Stimulated activated CD8-positive, alpha-beta memory T cell treated with anti-CD3 and anti-CD28 coated beads, Interleukin-7, amount 100 ng/mL, for 24 hours (primary cell): ENCODE measurements at places on chromosomes 6 and 20.

- no peak for DNase-seq
Measured at GRCh38 chr20:37357481-37358365, 11.8 kb downstream of the SRC start.

DNA sequence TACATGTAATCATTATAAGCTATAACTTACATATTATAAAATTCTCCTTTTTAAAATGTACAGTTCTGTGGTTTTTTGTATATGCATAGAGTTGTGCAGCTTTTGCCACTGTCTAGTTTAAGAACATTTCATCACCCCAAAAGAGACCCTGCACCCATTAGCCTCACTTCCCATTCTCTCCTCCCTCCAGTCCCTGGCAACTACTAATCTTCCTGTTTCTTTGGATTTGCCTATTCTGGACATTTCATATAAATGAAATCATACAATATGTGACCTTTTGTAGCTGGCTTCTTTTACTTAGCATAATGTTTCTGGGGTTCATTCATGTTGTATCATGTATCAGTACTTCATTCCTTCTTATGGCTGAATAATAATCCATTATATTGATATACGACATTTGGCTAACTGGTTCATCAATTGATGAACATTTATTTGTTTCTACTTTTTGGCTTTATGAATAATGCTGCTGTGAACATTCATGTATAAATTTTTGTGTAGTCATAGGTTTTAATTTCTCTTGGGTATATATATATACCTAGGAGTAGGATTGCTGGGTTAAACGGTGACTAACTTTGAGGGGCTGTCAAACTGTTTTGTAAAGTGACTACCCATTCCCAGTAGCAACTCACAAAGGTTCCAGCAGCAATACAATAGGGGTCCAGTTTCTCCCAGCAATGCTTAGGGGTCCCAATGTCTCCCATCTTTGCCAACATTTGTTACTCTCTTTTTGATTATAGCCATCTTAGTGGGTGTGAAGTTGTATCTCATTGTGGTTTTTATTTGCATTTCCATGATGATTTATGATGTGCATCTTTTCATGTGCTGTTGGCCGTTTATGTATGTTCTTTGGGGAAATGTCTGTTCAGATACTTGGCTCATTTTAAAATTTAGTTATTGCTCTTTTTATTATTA lies 10.7 kb downstream of the PTPRA start:
- DNase-seq = no peak

GRCh38 chr20:37687478-37687805 lies 6.4 kb upstream of the CTNNBL1 start:
- DNase-seq = no peak

DNA sequence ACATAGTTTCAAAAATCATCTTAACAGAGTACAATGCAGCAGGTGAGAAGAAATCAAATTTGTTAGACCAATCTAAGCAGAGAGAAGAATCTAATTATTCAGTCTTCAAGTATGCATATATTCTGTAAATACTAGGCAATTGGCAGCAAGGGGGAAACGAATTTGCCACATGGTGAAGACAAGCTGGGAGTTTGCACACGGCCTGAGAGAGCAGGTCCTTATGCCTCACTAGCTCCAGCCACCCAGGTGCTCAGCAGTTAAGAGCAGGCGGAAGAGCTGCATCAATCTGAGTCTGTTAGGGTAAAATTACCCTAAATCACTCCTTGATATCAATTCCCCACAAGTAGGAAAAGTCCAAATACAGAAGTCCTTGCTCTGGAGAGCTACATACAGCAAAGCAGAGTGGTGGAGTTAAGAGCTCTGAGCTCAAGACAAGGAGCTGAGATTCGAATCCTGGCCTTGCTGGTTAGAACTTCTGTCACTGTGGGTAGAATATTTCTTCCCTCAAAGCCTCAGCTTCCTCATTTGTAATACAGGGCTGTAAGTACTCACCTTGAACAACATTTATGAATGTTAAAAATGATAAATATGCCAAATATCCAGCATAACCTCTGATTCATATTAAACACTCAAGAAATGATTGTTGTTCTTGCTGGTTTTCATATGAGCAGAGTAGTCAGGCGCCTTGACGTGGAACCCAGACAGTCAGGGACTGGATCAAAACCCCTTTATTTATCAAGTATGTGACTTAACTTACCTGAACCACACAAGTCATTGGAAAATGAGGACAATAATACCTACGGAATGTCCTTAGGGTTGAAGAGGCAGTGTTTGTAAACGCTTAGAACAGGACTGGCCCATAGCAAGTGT lies 444.2 kb downstream of the CDH26 start:
- DNase-seq = no peak

DNA sequence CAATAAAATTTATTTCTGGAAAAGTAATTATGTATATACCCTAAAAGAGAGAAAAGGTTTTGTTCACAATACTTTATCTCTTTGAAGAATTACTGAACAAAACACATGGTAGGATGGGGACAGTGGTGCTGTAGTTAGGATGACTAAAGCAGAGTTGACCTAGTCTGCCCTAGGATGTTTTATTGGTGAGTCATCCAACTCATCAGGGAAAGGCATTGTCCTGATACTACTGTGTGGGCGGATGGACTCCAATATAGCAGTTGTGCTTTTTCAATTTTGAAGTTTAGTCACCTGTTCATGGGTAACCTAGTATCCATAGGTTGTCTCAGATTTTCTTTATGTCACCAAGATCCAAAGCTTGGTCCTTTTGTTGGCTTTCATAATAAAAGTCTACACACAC lies 53.3 kb upstream of the EYS start:
- no peak for DNase-seq

DNA sequence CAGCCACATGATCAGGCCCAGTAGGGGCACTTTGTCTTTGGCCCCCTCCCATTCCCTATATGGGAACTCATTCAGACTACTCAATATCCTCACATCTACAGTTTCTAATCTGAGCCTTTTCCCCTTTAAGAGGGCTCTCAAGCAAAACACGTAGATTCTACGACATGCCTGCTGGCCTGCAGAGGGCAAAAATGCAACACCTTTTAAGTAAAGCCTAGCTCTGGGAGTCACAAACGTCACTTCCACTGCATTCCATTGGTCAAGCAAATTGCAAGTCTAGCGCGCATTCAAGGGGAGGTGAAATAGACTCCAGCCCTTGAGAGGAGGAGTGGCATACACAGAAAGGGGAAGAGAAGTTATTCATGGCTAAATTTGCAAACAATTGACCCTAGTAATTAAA lies 70.6 kb downstream of the CDC40 start:
- DNase-seq = no peak

GRCh38 chr6:14692208-14692607 lies 553.7 kb upstream of the JARID2 start:
- no peak for DNase-seq

DNA sequence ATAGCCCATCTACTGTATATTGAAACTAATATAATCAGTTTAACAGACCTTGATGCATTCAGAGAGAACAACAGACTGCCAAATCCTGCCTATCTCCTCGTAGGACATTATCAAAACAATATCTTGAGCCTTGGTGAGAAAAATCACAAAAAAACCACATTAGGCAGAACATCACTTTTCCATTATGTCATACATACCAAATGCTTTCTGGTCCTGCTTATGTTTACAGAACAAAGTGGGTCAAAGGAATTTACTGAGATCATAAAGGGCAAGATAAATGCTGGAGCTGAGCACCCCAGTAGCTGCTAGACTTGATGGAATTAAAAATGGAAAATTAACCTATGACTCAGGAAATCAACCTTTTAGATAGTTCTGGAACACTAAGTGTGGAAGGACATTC lies 195.3 kb upstream of the KCNK16 start:
- no peak for DNase-seq

- DNase-seq = no peak
Measured at GRCh38 chr6:57315851-57316250, 1.6 kb upstream of the PRIM2 start.

DNA sequence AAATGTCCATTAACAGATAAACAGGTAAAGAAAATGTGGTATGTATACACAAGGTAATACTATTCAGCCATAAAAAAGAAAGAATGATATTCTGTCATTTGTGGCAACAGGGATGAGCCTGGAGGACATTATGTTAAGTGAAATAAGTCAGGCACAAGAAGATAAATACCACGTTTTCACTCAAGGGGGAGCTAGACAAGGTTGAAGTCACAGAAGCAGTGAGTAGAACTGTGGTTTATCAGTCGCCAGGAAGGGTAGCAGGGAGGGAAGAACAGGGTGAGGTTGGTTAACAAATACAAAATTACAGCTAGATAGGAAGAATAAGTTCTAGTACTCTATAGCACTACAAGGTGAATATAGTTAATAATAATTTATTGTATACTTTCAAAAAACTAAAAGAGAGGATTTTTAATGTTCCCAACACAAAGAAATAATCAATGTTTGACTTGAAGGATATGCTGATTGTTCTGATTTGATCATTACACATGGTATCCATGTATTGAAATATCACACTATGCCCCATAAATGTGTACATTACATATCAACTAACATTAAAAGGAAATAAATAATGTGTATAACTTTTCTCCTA lies 21.1 kb downstream of the RTN4IP1 start:
- DNase-seq = no peak

GRCh38 chr6:12593771-12594529 lies 122.6 kb upstream of the PHACTR1 start:
- no peak for DNase-seq

- DNase-seq = no peak
Measured at GRCh38 chr6:98137391-98137790, 697.0 kb upstream of the POU3F2 start.

GRCh38 chr6:13557841-13558240 lies 16.6 kb upstream of the SIRT5 start:
- no peak for DNase-seq

GRCh38 chr20:58708246-58708931 lies 15.8 kb downstream of the NPEPL1 start:
- DNase-seq = no peak

GRCh38 chr6:168699631-168700295 lies 258.8 kb downstream of the SMOC2 start:
- no peak for DNase-seq
